ENCODE measurements at places on chromosomes 4 and X. TPM values are rescaled to one million over a fixed set of nuclear protein-coding genes. Genes with fewer than 3 reads are reported as not detected.

Gene NDST3
- total RNA-seq = not detected

Gene PNMA5
- total RNA-seq = not detected

Gene PNCK
- total RNA-seq = 1.0 TPM

Gene WAS
- total RNA-seq = 89.8 TPM

Gene AKAP14
- total RNA-seq = not detected

Gene USP17L25
- not detected for total RNA-seq

Gene ATP1B4
- total RNA-seq = not detected

Measured in activated naive CD8-positive, alpha-beta T cell treated with anti-CD3 and anti-CD28 coated beads for 36 hours (primary cell).